GM12864 (cell line): ENCODE measurements at places on chromosomes 11 and 22.

- no peak for DNase-seq
These were observed 28.1 kb downstream of the LDLRAD3 start for GRCh38 chr11:35971841-35972422.

GRCh38 chr22:48708558-48709245 lies 1119.0 kb downstream of the BRD1 start:
- no peak for DNase-seq

GRCh38 chr22:49447837-49448236 lies 379.8 kb downstream of the BRD1 start:
- DNase-seq: no peak

DNA sequence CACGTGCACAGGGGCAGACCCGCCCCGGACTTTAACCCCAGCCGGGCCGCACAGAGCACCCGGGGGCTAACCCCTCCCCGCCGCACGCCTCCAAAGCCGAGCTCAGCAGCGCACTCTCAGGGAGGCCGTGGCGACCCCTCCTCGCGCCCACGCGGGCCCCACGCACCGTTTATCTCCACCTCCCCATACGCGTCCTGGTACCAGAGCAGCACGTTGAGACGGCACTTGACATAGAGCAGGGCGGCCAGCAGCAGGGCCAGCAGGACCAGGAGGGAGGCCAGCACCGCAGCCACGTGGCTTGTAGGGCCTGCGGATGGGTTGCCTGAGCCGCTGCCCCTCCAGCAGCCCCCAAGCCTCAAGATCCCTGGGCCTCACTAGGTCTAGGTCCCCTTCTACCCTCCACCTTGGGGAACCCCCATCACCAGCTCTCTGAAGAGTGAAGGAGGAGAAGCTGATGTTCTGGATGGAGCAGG lies 7.1 kb downstream of the SIGIRR start:
- DNase-seq: no peak

GRCh38 chr11:55707029-55707428 lies 45.0 kb downstream of the OR4C6 start:
- no peak for DNase-seq

GRCh38 chr11:11436715-11437313 lies 83.8 kb upstream of the CSNK2A3 start:
- no peak for DNase-seq

DNA sequence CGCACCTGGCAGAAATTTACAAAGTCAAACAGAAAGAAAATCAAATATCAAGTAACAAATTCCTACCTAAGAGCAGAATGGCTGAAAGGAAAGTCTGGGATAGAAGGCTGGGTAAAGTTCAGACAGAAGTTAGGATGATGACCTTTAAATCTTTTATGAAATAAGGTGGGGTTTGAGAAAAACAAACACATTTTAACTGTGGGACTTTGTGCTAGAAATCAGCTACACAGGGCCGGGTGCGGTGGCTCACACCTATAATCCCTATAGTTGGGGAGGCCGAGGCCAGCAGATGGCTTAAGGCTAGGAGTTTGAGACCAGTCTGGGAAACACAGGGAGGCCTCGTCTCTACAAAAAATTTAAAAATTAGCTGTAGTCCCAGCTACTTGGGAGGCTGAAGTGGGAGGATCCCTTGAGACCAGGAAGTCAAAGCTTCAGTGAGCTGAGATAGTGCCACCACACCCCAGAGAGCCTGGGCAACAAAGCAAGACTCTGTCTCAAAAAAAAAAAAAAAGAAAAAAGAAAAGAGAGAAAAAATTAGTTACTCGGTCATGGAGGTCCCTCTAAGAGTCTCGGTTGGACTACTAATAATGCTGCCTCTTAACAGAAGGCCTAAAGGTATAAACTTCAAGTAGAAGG lies 119.7 kb upstream of the BID start:
- DNase-seq: no peak

DNA sequence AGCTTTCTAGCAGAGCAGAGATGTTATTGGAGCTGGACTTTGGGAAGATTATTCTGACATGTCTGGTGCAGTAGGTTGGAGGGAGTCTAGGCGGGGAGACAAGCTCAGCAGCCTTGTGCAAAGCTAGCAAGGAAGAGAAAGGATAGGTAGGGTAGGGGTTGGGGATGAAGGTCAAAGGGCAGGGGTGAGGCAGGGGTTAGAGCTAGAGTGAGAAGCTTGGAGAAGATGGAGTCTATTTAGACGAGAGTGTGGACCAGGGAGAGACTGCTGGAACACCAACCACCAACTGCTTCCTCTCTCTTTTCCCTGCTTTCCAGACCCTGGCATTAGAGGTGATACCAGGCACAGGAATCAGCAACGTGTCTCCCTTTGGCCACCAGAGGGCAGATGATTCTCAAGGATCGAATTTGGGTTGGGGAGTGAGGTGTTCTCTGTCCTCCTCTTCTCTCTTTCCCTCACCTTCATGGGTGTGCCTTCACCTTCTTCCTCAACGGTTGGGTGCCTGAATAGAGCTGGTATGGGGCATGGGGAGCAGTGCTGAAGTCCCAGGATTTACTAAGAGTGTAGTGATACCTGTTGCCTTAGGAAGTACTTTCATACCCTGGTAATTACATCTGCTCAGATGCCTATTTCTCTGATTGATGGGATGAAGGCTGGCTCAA lies 1.8 kb upstream of the MARK2 start:
- no peak for DNase-seq

- no peak for DNase-seq
These were observed 40.3 kb downstream of the JHY start for GRCh38 chr11:122922893-122923292.

DNA sequence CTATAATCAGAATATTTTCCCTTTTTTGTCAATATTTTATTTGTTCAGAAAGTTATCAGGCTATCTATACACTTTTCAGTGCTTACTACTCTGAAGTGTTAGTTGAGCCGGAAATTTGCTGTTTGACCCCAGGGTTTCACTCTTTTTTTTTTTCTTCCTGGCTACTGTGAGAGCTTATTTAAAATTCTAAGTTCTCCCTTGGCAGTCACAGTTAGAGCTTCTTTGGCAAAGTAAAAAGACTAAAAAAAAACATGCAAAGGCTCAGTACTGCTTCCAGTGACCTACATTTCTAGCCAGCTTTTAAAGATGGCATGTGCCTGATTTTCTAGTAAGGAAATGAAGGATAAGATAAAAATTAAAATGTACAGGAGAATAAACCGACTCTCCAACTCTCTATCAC lies 48.4 kb downstream of the ELP4 start:
- DNase-seq: no peak

- no peak for DNase-seq
These were observed 24.6 kb upstream of the ZBTB16 start for GRCh38 chr11:114034956-114035355.

DNA sequence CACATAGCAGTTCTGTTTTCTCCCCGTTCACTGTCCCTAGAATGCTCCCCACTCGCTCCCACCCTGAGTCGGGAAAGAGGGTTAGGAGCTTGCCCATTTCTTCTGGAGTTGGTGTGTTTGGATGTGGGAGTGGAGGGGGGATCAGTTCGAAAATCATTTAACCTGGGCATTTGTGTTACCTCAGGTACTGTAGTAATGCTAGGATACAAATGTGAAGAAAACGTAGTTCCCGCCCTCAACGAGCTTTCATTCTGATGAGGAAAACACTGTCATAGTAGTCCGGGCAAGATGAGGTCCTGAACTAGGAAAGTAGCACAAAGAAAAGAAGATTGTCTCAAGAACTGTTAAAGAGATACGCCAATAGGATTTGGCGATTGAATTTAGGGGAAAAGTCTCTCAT lies 539 bp downstream of the SDHD start:
- no peak for DNase-seq

GRCh38 chr22:23031381-23031780 lies 38.9 kb upstream of the GNAZ start:
- DNase-seq: no peak

DNA sequence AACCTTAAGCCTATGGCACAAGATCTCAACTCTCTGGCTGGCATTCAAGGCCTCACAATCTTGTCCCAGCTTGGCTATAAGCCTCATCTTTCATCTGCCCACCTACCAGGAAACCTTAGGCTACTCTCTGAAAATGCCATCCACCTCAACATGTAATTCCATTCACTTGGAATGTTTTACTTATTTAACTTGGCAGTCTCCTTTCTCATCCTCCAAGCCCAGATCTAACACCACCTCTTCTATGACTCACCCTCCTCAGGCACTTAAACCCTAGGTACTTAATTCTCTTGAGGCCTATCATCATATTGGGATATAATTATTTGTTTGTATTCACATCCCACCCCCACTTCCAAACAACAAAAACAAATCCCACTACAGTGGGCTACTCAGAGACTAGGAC lies 15.0 kb downstream of the POGLUT3 start:
- DNase-seq: no peak

DNA sequence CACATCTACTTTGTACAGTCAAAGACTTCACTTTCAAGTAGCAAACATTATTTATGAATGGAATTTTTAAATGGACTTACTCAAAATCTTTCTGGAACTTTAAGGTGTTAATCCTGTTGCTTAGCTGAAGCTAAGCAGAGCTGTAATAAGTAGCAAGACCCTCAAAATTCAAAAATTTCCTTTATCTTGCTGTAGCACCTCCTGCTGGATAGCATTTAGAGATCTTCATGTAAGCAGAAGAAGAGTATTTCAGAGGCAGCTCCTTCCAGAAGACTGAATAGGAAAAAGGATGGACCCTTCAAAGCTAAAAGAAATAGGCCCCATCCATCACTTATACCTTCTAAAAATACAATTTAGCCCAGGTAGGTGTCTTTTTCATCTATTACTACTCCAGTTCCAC lies 3.4 kb downstream of the PHF21A start:
- DNase-seq: no peak

GRCh38 chr11:95794086-95794485 lies 3.8 kb downstream of the CEP57 start:
- DNase-seq: no peak

DNA sequence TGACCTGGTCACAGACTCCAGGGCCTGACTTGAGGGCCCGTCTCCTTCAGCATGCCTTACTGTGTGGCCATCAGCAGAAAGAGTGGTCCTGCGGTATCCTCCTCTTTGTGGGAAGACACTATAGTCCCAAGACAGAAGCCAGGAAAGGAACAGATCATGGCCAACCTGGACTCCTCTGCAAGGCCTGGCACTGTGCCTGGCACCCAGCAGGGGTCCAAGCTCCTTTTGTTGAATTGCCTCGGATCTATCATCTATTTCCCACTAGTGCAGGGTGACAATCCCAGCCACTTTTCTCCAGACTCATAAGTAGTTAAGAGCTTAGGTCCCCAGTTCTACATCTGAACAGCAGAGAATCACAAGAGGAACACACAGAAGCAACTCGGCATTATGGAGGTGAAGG lies 27.0 kb downstream of the DSCAML1 start:
- no peak for DNase-seq

DNA sequence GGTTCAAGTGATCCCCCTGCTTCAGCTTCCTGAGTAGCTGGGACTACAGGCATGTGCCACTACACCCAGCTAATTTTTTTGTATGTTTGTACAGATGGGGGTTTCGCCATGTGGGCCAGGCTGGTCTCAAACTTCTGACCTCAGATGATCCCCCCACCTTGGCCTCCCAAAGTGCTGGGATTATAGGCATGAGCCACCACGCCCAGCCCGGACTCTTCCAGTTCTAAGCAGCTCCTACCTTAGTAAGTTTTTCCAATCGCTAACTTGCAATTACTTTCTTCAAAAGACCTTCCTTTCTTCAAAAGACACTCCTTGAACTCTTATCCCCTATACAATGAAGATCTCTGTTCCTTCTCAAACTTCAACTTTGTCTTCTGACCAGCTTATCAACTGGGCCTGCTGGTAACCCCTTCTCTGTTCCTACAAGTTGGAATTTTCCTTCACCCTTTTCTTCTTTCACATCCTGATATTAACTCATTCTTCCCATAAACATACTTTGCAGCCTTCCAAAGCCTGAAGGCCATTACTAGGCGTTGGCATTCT lies 25.8 kb downstream of the RBFOX2 start:
- DNase-seq: no peak
